ENCODE measurements at places on chromosomes 11 and 22.
A peak's percentile ranks its signal among the peaks of the same experiment; 100 is the strongest.

- DNase-seq, result peak; percentile 66
Observed at GRCh38 chr11:118790357-118791110, 430 bp downstream of the DDX6 start.

DNA sequence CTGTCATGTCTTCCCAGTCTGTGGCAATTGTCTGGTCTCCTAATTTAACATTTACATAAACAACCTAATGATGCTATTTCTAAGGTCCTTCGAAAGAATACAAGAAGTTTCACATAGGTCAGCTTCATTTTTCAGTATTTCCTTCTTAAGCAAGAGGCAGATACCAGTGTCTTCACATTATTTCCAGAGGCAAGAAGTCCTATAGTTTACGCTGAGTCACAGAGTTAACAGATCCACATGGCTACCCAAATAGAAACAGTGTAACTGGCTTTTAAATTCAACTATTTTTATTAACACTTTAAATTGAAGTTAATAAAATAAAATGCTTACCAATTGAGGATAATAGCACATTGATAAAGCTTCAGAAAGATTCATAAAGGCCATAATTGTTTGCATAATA lies 10.9 kb downstream of the PRRG4 start:
- no peak for DNase-seq

- no peak for DNase-seq
Observed at GRCh38 chr22:46481386-46481785, 56.0 kb downstream of the CELSR1 start.

- DNase-seq, result no peak
Observed at GRCh38 chr22:37508431-37508992, 10.7 kb downstream of the CARD10 start.

DNA sequence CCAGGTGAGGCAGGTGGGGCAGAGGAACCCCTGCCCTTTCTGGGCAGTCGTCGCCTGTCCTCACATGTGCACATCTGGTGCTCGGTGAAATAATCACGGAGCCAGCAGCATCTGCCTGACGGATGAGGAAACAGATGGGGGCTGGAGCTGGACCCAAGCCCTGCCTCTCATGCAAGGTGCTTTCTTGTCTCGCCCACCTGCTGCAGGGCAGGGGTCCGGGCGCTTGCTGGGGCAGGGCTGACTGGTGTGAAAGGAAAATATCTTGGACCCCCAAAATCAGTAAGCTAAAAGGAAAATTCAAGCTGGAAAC lies 3.3 kb downstream of the ALDH3B2 start:
- no peak for DNase-seq

DNA sequence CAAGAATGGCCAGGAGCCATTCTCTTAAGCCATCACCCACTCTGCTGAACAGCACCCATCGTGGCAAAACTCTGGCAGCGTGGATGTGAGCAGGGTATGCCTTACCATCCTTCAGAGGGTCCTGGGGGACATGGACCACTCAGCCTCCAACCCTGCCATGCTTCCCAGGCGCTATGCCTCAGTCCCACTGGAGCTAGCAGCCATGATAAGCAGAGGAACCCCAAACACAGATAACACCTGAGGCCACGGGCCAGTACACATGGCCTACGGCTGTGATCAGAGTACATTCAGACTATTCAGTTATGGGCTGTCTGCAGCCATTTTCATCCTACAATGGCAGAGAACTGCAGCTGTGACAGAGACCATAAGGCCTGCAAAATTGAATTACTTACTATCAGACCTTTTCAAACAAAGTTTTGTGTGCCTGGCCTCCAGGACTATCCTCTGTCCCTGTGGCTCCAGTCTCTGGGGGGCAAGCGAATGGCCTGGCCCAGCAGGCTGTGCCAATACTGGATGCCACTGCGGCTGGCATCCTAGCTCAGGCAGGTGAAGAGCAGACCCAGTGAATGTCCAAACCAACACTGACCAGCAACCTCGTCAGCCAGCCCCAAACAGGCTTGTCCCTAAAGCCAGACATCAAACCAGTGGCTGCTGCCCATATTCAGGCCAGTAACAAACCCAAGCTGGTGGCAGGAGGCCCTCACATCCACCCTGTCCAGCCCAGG lies 6.9 kb downstream of the ARVCF start:
- DNase-seq, result no peak

GRCh38 chr11:35009191-35009943 lies 92.9 kb downstream of the PDHX start:
- DNase-seq, result peak; percentile 90

DNA sequence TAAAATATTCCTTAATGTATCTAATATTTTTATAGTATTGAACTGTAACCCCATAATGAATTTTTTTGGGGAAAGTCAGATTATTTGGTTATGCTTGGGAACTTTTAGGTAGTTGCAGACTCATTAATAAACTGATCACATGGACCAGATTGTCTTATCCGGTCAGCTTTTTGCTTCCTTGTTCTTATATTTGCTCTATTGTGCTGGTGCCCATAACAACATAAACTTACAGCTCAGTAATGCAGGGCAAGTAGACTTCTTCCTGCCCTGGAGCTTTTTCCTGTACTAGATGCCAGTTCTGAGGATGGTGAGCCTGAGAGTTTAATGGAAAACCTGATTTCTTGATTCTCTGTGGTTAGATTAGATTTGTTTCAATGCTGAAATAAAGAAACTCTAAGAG lies 53.2 kb downstream of the MTMR3 start:
- no peak for DNase-seq

DNA sequence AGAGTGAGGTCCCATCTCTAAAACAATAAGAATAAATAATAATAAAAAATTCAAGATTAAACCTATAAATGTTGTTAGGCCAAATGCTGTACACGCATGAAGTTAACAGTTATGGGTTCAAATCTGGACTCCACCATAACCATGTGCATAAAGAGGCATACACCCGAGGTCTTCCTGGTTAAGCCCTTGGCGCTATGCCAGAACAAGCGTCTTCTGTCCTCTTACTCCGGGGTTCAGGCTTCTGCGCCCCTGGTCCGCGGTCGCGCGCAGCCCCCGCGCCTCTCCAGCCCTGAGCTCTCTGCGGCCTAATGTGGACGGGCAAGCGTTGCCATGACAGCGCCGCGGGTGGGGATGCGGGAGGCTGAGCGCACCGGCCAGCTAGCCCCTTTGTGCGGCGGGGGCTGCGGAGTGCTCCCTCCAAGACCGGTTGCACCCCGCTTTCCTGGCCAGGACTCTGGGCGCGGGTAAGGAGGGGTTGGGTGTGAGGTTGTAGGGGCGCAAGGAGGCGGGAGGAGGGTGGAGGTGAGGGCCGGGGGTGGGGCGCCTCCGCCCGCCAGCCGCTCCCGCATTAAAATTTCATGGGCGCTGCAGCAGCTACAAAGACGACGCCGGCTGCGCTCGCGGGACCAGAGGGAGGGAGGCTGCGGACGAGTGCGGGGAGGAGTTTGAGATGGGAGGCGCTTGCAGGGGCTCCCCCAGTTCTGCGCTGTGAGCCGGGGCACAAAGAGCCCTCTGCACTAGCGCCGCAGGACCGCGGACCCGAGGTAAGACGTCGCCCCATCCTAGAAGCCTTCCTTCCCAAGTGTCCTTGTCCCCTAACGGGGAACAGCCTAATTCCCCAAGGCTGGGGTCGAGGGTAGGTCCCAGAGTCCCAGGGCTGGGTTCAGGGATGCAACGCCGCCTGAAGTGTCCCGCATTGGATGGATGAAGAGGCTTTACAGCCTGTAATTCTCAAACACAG lies at the start of gene MIAT:
MIAT (plus strand) TSS at position 698 of the 961 bp plus-strand sequence.
- DNase-seq, result no peak

DNA sequence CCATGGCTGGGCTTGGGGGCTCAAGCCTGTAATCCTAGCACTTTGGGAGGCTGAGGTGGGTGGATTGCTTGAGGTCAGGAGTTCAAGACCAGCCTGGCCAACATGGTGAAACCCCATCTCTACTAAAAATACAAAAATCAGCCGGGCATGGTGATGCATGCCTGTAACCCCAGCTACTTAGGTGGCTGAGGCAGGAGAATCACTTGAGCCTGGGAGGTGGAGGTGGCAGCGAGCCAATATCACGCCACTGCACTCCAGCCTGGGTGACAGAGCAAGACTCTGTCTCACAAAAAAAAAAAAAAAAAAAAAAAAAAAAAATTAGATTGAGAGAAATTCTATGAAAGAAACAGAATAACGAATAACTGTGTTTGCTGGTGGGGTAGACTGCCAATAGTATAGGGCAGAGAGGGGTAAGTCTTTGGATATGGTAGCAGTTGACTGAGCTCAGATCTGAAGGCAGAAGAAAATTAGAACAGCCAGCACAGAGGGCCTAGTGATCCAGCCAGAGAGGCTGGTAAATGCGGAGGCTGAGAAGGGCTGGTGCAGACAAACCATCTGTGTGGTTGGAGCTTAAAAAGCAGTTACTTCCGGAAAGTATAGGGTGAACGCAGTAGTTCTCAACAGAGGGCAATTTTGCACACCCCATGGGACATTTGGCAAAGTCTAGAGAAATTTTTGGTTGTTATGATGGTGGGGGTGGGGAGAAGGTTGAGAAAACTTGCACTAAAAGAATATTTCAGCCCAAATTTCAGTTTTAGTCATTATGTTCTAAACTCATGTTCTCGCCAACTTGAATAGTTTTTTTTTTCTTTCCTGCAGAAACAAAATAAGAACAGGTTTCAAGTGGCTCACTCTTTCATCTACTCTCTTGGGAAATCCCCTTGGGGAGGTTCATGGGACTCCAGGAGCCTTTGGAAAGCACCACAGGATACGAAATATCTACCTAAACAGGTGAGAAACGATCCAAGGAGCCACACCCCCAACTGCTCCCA lies 1.6 kb upstream of the HORMAD2 start:
- no peak for DNase-seq

Measured in EH (cell line).